Fibroblast of skin of right quadriceps (primary cell): ENCODE measurements at places on chromosomes 16 and 17.

- DNase-seq: no peak
Measured at GRCh38 chr16:68764862-68765261, 27.8 kb downstream of the CDH1 start.

DNA sequence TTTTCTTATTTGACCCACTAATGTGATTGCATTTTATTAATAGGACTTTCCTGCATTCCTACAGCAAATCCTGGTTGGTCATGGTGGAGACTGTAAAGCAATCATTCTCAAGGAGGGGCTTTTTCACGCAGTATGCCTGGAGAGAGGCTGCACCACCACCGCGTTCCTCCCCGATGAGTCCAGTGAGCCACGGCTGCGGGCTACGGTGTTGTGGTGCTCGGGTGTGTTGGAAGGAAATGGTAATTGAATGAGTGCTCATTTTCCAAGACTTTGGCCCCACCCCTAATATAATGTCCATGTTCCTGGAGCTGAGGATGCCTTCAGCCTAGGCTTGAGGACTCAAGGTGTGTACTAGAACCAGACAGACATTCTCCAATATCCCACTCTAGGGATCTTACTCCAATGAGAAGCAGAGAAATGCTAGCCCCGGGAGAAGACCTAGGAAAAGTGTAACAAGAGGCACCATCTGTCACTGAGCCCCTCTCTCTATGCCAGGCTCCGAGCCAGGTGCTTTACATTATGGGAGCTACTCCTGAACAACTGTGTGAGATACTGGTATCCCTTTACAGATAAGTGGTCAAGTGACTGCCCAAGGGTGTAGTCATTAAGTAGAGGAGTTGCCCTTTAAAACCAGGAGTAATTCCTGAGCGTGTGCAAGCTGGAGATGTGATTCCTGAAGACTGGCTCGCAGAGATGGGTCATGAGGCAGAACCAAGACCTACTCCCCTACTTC, 39.4 kb downstream of the HEATR6 start:
- no peak for DNase-seq

DNA sequence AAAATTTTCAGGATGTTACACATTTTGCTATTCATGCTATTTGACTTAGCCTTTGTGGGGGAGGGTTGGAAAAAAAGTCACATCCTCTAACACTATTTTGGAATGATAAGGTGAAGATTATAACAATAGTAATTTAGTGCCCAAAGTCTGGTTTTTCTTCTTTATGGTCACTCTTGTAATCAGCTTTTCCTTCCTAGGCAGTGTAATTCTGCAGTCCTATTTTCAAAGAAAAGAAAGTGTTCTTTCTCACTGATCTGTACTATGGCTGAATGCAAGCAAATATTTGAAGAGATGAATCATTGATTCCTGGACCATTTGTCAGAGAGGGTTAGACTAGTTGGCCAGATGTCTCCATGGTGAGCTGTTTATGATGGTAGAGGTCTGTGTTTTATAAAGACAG, 8.4 kb downstream of the RSPRY1 start:
- peak; percentile 93 for DNase-seq

DNA sequence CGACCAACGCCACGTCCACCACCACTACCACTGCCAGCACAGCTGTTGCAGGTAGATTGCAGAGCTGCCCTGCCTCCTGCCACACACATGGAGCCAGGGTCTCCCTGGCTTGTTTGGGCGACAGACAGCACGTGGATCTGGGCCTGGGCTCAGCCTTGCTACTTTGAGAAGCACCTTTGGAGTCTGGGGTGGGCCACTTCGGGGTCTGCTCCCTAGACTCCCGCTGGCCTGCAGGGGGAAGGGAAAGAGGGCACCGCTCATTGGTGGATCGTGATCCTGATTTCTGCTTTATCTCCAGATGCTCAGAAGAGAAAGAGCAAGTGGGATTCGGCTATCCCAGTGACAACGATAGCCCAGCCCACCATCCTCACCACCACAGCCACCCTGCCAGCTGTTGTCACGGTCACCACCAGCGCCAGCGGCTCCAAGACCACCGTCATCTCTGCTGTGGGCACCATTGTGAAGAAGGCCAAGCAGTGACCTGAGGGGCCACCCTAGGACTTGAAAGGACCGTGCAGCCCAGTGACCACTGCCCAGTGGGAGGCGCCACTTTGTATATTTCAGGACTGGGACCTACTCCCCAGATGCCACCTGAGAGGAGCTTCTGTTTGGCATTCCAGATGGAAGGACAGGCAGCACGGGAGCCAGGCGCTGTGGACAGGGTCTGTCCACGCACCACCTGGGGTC, 15.1 kb upstream of the ITGB4 start:
- no peak for DNase-seq

DNA sequence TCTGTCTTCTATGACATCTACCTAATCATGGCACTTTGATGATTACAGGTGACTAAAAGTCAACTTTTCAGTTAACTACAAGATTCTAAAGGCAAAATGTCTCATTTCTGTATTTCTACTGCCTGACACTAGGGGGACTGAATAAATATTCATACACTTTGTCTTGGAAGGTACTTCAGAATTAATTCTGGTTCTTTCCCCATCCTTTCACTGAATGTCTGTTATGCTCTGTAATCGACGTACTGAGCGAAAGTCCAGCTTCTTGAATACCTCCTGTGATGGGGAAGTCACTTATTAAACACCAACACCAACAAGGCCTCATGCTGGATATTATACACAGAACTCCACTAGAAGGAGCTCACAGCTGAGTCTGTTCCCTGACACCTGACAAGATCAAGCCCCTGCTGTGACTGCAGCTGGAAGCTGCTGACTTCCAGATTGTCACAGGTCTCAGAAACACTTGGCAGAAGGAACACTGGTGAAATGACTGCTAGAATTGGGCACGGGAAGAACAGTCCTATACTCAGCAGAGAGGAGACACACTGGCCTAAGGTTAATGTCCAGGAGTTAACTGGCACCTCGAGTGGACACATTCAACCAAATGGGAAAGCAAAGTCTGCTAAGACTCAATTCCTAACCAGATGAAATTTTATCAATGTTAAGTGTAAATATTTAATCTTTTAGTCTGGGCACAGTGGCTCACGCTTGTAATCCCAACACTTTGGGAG, 31.9 kb downstream of the CMC2 start:
- no peak for DNase-seq

DNA sequence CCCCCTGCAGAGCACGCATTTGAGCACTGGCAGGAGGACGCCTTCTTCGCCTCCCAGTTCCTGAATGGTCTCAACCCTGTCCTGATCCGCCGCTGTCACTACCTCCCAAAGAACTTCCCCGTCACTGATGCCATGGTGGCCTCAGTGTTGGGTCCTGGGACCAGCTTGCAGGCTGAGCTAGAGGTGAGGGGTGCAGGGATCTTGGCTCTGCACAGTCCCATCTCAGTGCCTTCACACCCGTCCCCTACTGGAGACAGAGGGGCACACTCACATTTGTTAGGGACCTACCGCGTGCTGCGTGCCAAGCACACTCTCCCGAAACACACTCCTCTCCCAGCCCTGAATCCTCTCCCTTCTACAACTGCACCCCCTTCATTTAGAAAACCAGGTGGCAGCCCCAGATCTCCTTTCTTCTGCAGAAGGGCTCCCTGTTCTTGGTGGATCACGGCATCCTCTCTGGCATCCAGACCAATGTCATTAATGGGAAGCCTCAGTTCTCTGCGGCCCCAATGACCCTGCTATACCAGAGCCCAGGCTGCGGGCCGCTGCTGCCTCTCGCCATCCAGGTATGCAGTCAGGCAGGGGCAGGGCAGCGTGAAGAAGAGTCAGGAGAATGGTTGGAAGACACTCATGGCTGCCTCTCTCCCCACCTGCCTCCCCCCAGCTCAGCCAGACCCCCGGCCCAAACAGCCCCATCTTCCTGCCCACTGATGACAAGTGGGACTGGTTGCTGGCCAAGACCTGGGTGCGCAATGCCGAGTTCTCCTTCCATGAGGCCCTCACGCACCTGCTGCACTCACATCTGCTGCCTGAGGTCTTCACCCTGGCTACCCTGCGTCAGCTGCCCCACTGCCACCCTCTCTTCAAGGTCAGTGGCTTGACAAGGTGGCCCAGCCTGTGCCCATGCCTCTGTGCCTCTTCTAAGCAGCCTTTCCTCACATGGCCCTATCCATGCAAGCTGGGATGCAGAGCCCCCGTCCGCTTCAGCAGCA, 6.3 kb downstream of the ALOX15B start:
- DNase-seq: no peak

- DNase-seq: no peak
Measured at GRCh38 chr17:2736956-2737355, 12.5 kb downstream of the CCDC92B start.

DNA sequence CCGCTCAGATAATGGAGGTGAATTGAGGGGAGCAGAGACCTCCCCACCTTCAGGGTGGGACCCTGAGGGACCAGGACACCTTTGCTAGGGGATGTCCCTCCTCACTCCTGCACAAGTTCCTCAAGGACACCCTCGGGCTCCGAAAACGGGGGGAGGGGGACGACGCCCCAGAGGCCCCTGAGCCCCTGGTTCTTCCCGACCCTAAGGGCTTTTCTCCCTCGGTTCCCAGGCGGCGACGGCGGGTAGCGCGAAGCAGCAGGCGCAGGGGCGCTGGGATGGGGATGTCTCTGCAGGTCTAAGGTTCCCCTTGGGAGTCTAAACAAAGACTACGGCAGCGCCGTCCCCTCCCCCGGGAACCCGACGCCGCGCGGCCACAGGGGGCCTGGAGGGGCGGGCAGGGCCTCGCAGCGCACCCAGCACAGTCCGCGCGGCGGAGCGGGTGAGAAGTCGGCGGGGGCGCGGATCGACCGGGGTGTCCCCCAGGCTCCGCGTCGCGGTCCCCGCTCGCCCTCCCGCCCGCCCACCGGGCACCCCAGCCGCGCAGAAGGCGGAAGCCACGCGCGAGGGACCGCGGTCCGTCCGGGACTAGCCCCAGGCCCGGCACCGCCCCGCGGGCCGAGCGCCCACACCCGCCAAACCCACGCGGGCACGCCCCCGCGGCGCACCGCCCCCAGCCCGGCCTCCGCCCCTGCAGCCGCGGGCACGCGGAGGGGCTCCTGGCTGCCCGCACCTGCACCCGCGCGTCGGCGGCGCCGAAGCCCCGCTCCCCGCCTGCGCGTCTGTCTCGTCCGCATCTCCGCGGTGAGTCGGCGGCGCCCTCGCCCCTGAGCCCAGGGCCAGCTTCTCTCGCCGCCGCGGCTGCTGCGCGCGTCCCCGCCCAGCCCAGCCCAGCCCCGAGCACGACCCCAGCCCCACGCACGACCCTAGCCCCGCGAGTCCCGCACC, 36.7 kb upstream of the NDRG4 start:
- DNase-seq: no peak

DNA sequence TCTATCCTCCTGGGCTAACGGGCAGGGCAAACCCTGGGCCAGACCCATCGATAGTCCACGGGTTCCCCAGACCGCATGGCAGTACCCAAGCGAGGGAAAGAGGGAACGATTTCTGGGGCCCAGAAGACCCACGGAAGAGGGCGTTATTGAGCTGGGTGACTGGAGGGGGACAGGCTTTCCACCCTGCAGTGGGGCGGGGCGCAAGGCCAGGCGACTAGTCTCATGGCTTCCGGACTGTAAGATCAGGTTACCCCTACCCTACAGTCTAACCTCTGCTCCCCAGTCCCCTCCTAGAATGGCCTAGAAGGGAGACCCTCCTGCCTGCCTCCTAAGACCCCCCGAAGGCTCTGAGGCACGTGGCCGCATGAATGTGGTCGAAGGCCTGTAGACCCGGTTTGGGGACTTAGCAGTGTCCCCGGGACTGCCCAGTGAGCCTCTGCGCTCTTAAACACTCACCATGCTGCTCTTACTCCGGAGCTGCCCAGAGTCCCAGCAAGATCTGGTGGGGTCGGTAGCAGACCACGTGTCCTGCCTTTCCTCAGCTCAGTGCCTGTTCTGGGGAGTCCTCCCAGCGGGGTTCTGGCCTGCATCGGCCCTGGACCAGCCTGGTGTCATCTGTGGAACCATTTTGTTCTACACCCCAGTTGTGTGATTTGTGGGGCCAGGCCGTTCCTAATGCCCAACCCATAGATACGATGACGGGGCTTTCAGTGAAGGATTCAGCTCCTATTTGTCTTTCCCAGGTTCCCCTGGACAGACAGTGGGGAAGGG, 13.2 kb upstream of the AURKB start:
- peak; percentile 59 for DNase-seq

DNA sequence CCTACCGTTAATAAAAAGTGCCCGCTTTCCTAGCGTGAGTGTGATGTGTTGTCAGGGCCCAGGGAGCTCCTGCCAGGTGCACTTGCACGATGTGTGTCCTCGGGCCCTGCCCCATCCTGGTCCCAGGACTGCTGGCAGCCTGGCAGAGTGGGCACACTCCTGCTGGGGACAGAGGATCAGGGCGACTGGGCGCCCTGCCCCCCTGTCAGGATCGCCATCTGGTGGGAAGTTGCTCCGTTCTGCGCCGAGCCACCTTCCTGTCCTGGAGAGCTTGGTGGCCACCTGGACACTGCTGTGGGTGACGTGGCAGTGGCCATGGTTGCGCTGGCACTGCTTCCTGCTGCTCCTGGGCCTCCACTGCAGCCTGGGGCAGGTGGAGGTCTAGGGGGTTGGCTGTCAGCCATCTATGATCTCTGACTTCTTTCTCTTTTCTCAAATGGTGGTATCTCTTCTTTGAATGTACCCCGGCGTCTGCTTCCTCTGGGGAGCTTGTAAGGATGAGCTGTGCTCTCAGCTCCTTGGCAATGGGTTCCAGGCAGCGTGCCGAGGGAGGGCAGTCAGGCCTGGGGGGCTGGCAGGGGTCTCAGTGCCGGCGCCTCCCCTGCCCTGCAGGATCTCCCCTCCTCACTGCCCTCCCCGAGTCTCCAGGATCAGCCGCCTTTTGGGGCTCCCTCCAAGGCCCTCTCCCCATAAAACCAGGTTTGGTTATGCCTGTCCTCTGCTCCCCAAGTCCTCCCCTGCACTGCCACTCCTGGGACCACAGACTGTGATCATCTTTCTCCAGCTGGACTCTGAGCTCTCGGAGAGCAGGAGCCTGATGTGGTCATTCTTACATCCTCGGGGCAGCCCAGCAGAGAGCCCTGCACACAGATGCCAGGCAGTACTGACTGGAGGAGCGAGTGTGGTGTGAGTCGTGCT, 76.9 kb downstream of the AMFR start:
- DNase-seq: no peak

GRCh38 chr16:49526860-49527365, 153.3 kb downstream of the C16orf78 start:
- DNase-seq: no peak

DNA sequence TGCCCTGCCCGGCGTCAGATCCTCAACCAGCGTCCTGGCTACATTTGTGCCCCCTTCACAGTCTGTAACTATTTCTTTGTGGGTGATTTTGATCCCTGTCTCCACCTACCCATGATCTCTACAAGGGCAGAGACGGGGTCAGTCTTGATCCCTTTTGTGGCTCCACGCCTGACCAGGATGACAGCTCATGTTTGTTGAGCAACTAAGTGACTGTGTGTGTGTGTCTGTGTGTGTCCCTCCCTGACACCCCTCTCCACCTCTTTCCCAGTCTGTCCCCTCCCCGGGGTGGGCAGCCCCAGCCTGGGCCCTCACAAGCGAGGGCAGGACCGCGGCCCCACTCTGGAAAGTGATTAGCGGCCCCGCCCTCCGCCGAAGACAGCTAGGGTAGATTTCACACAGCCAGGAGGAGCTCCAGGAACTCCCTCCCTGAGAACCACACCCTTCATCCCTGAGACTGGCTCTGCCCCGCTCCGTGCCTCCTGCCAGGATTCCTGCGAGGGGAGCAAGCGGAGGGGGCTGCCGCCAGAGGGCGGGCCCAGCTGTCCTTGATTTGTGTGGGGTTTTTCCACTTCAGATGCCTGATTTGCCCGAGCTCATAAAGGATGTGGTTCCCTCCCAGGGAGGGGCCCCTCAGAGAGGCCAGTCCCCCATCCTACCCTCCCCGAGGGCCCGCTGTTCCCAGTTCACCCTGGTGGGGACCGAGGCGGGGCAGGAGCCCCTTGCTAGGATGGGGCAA, 5.3 kb upstream of the HS3ST6 start:
- DNase-seq: peak; percentile 48

- no peak for DNase-seq
Measured at GRCh38 chr17:52157603-52158449, 688 bp downstream of the CA10 start.
